ENCODE measurements at places on chromosomes 5 and 9. TPM values are rescaled to one million over a fixed set of nuclear protein-coding genes. Genes with fewer than 3 reads are reported as not detected.

Gene AGXT2
- total RNA-seq = not detected

Gene RASGRF2
- total RNA-seq = 0.15 TPM

Gene PAEP
- total RNA-seq = 0.27 TPM

Gene HMGCR
- total RNA-seq = 53.4 TPM

Gene SAP30L
- total RNA-seq = 33.3 TPM

Gene CDC20B
- total RNA-seq = not detected

Gene DAB2IP
- 9.4 TPM for total RNA-seq

Gene AIF1L
- total RNA-seq = 30.1 TPM

Gene ZNF608
- 18.5 TPM for total RNA-seq

Gene TMEFF1
- total RNA-seq = 0.45 TPM

Gene INSL4
- total RNA-seq = not detected

Gene SLC35D2
- 22.8 TPM for total RNA-seq

Gene RAB3C
- total RNA-seq = not detected

Gene PTGES
- 20.8 TPM for total RNA-seq

Gene PDE8B
- total RNA-seq = 0.30 TPM

Gene QRFP
- total RNA-seq = not detected

Gene TAF11L10
- total RNA-seq = not detected

Gene BRINP1
- total RNA-seq = not detected

Gene C5
- 0.38 TPM for total RNA-seq

Gene SPATA31D4
- not detected for total RNA-seq

Gene CD72
- not detected for total RNA-seq

Gene EXOSC2
- total RNA-seq = 84.0 TPM

Gene SHISAL2B
- total RNA-seq = not detected

Gene SLC46A2
- not detected for total RNA-seq

Gene SLC36A2
- not detected for total RNA-seq

Gene MOB3B
- total RNA-seq = not detected

Gene PCDHA3
- 1.6 TPM for total RNA-seq

Gene SVEP1
- total RNA-seq = 0.98 TPM

Gene GAS1
- 1.4 TPM for total RNA-seq

Gene HRCT1
- total RNA-seq = 7.3 TPM

Gene CDH18
- total RNA-seq = 0.30 TPM

Gene ARHGEF39
- 6.6 TPM for total RNA-seq

Gene SLC6A7
- not detected for total RNA-seq

Gene NMUR2
- 0.13 TPM for total RNA-seq

Gene NSG2
- total RNA-seq = not detected

Gene LECT2
- not detected for total RNA-seq

Gene ABL1
- total RNA-seq = 30.9 TPM

Gene CD180
- not detected for total RNA-seq

Gene KCNN2
- total RNA-seq = not detected

Gene DDX4
- not detected for total RNA-seq

Gene LMAN2
- total RNA-seq = 178 TPM

Gene PCDHGC3
- total RNA-seq = 62.5 TPM

Gene LCN1
- not detected for total RNA-seq

Gene IFNA21
- not detected for total RNA-seq

Gene DPP7
- 150 TPM for total RNA-seq

Gene HAVCR2
- total RNA-seq = 1.2 TPM

Gene KCTD16
- total RNA-seq = not detected

Gene RALGPS1
- total RNA-seq = 3.2 TPM

Gene PLEKHG4B
- total RNA-seq = 0.83 TPM

Gene IL3
- not detected for total RNA-seq

Gene CCDC180
- total RNA-seq = 5.4 TPM

Gene POLR3G
- total RNA-seq = 39.6 TPM

Gene LHX6
- 1.7 TPM for total RNA-seq

Gene RNF183
- not detected for total RNA-seq

Gene ZNF618
- 2.9 TPM for total RNA-seq

Gene PHF24
- total RNA-seq = not detected

Gene SLC24A2
- 1.1 TPM for total RNA-seq

Gene TNFSF8
- not detected for total RNA-seq

Gene CCDC192
- 0.27 TPM for total RNA-seq
